ENCODE measurements at places on chromosomes 1 and 21. TPM values are rescaled to one million over a fixed set of nuclear protein-coding genes. Genes with fewer than 3 reads are reported as not detected.

The ADAMTS1 gene
- total RNA-seq, result 284 TPM

The KCNE2 gene
- total RNA-seq, result not detected

The C8B gene
- total RNA-seq, result not detected

The NBPF4 gene
- not detected for total RNA-seq

The TNFRSF8 gene
- total RNA-seq, result 0.09 TPM

The WNT3A gene
- total RNA-seq, result not detected

The TMEM81 gene
- total RNA-seq, result 2.0 TPM

The CREG1 gene
- 272 TPM for total RNA-seq

The HCRTR1 gene
- 0.18 TPM for total RNA-seq

The HES3 gene
- not detected for total RNA-seq

The CFAP74 gene
- total RNA-seq, result not detected

The QSOX1 gene
- total RNA-seq, result 261 TPM

The PLEKHG5 gene
- 5.1 TPM for total RNA-seq

The KCNH1 gene
- total RNA-seq, result not detected

The SH2D2A gene
- not detected for total RNA-seq

The MTARC2 gene
- 2.0 TPM for total RNA-seq

Measured in fibroblast of the aortic adventitia (primary cell).